ENCODE measurements at places on chromosomes 4 and X. TPM values are rescaled to one million over a fixed set of nuclear protein-coding genes. Genes with fewer than 3 reads are reported as not detected.

GRCh38 chr4:8555716-8556115 is 24.5 kb upstream of the GPR78 start:
- no peak for DNase-seq

DNA sequence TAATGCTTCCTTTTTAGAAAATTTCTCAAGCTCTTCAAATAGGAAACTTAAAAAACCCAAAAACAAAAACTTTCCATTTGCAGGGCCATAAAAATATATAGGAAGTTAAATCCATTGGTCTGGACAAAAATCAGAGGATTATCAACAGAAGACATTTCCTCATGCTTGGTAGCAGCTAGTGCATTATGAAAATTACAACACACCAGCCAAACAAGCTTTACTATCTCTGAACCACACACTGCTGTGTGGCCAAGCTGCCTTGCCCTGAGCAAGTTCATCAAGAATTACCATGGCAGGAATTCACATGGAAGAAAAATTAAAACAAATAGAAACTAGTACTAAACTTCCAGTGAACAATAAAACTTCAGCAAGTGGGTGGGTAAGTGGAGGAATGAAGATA is 3.6 kb downstream of the USP46 start:
- DNase-seq: no peak

- DNase-seq: no peak
These were observed 62.4 kb upstream of the MCF2 start for GRCh38 chrX:139770366-139770765.

- no peak for DNase-seq
These were observed 19.3 kb downstream of the RASSF6 start for GRCh38 chr4:73600954-73601353.

DNA sequence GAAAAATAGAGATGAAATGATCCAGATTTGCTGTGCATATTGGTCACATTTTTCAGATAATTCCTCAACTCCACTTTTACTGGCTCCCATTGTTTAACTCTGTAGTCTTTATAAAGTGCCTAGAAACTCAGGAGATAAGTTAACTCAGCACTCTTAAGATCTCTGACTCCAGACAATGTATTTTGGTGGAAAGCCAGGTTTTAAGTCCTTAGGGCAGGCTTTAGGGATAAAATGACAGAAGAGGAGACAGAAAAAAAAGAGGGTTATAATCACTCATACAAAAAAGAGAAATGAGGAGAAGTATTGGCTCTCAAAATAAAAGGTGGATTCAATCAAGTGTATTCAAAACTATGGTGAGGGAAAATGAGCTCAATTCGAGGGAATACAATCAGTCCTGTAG is 674.8 kb upstream of the INTU start:
- DNase-seq: no peak

DNA sequence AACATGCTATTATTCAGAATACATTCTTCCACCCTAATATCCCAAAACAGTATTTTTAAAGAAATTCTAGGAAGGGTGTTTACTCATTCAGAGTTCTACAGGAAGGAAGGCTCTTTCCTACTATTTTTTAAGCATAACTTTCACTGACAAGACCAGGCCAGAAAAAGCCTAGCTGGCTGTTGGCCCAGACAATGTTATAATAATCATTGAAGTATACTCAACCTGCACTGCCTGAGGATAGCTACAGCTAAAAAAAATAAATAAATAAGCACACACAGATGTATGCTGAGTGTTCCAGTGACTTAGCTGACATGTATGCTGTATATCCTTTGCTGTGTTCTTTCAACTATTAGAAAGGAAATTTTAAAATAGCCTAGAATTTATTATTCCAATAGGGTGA is 145.8 kb upstream of the SPRY1 start:
- no peak for DNase-seq

DNA sequence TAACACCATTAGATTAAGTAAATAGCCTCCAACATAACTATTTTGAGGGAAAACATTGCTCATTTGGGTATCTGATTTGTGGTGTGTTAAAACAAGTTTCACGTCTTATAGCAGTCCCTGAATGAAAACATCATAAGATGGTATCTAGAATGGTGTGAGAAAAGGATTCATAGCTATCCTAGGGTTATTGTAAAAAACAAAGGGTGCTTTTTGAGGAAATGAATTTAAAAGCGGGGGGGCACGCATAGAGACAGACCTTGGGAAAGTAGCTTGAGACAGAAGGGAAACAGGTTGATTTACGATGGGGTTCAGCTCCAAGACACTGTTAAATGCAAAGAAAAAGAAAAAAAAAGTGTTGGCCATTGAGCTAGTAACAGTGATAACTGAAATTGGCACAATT is 768 bp upstream of the CXCL10 start:
- no peak for DNase-seq

DNA sequence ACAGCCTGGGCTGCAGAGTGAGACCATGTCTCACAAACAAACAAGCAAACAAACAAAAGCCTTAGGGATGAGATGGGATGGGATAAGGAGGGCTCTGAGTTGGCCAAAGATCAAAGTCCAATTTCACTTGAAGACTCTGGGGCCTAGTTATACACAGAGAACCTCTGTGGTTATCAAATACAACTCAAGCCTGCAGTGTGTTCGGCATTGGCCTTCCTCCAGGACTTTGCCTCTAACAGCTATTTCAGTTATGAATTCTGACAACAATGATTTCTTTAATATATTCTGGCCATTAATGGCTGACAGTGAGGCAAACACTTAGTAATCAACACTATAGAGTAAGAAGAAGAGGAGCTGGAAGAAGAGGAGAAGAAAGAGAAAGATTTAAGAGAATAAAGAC is 171.1 kb downstream of the PDGFRA start:
- DNase-seq: no peak

DNA sequence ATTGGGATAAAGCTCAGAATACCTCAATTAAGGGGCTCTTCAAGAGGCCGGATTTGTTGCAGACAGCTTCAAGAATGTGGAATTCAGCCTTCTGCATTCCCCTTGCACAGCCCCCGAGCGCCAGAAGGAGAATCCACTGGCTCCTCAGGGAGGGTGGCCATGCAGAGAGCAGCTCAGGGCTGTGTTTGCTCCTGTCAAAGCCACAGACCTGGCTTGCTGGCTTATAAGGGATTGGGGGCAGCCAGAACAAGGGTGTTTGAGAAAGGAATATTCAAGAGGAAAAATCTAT is 36.8 kb downstream of the ING2 start:
- no peak for DNase-seq

The SHOX gene
- not detected for total RNA-seq

The DMRTC1B gene
- not detected for total RNA-seq

The PHOX2B gene
- total RNA-seq: not detected

The ARHGEF38 gene
- not detected for total RNA-seq

All from activated CD8-positive, alpha-beta memory T cell treated with anti-CD3 and anti-CD28 coated beads, Interleukin-2, amount 10 ng/mL, durations not matched to agents 7 days and 5 days (primary cell).